ENCODE measurements at places on chromosomes 1 and 21.
A peak's percentile ranks its signal among the peaks of the same experiment; 100 is the strongest.

GRCh38 chr1:177984136-177984525 is 14.3 kb upstream of the SEC16B start:
- DNase-seq, result peak; percentile 62

GRCh38 chr1:93155335-93155734 is 24.9 kb downstream of the TMED5 start:
- DNase-seq, result no peak

- no peak for DNase-seq
Measured at GRCh38 chr1:233609926-233610325, 4.0 kb upstream of the KCNK1 start.

GRCh38 chr1:39379187-39379586 is 112.2 kb upstream of the BMP8A start:
- DNase-seq, result no peak
